Temporal lobe (tissue), 4 donors: ENCODE measurements at places on chromosomes 1 and 21. TPM values are rescaled to one million over a fixed set of nuclear protein-coding genes. Genes with fewer than 3 reads are reported as not detected.

Gene S100A7
- not detected for total RNA-seq

Gene RIMS3
- 20.4 TPM for total RNA-seq

Gene ERVH48-1
- not detected for total RNA-seq

Gene DCST1
- 0.25 TPM for total RNA-seq
